ENCODE measurements at places on chromosomes 6 and 20. TPM values are rescaled to one million over a fixed set of nuclear protein-coding genes. Genes with fewer than 3 reads are reported as not detected.

DNA sequence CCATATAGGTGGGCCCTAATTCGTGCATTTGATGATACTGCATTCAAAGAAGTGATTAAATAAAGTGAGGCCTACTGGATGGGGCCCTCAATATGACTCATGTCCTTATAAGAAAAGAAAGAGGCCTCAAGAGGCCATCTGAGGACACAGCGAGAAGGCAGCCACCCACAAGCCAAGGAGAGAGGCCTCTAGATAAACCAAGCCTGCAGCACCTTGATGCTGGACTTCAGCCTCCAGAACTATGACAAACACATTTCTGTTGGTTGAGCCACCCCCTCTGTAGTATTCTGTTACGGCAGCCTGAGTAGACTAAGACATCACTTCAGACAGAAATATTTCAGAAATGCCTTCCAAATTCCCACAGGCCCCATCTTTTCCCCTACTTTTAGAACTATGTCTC, 82.5 kb upstream of the PLEKHG1 start:
- no peak for DNase-seq

DNA sequence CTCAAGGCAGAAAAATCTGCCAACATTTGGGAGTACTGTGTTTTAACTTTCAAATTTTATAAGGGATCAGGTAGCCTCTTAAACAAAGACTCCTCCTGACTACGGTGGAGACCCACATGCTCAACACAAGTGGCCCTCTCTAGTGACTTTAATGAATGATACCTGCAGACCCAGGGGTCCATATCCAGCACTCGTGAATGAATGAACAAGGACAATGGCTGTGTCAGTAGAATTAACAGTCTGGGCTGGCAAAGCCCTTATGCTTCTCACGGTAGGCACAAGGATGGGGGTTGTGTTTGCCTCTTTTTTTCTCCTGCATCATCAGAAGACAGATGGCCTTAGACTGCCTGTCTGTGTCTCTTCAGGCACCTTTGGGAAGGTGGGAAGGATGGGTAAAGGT, 112.6 kb upstream of the TRAF3IP2 start:
- no peak for DNase-seq

DNA sequence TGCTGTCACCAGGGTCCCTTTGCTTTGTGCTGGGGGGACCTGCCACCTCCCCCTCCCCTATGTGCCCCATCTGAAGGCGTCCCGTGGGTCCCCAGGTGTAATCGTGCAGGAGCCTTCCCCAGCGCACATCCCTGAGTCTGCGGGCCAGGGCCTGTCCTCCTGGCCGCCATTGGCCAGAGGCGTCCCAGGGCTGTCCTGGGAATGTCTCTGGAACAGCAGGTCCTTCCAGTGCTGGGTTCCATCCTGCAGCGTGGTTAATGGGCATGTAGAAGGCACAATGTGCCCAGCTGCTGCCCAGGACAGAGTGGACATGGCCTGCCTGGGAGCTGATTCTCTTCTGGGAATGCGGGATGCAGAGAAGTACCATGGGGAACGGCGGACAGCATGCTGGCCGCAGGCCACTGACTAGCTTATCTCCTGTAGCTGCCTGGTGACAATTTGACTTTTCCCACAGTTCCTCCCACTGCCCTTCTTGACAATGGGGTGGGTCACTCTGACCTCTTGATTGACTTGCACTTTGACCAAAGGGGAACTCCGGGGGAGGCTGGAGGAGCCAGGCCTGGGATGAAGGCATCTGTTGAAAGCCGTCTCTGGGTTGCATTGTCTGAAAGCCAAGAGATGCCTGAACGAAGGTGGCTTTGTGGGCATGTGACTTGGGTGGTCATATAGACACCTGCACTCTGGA, 64.0 kb downstream of the CTCFL start:
- no peak for DNase-seq

GRCh38 chr6:11632231-11632630, 94.7 kb downstream of the TMEM170B start:
- DNase-seq = peak; percentile 90

DNA sequence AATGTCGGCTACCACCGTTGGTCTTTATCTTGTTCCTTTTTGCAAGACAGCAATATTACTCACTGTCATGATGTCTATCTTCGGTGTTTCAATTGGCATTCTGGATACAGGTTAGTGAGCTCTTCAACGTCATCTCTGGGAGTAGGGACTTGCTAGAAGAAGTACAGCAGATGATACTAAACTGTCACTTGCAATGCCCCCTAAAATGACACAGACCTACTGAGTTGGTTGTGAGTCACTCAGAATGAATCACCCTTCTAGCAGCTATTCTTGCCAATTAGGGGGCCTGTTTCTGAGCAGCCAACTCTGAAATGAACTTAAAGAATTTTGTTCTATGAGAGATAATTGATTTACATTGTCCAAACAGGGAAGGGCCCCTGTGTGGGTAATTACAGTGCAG, 176.5 kb downstream of the SLC16A10 start:
- no peak for DNase-seq

GRCh38 chr6:143594647-143595046, 83.1 kb upstream of the PHACTR2 start:
- no peak for DNase-seq

Gene ZSCAN23
- not detected for total RNA-seq

Gene ATAT1
- 11.6 TPM for total RNA-seq

Data from stomach (tissue), 19 donors.